WERI-Rb-1 (cell line): ENCODE measurements at places on chromosomes 13 and 19.

DNA sequence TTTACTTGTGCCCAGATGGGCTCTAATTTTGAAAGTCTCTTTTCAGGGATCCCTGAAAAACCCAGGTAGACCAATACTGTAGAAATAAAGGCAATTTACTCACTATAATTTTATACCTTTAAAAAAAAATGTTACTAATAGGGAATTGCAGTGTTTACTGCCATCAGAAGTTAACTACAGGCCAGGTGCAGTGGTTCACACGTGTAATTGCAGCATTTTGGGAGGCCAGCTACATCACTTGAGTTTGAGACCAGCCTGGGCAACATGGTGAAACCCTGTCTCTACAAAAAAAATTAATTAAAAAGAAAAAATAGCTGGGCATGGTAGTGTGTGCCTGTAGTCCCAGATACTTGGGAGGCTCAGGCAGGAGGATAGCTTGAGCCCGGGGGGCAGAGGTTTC, 10.2 kb downstream of the USP12 start:
- DNase-seq: no peak

- peak; percentile 11 for DNase-seq
These were observed 6.2 kb downstream of the ATP4B start for GRCh38 chr13:113651511-113652403.

- DNase-seq: no peak
These were observed 7.6 kb downstream of the TRAPPC6A start for GRCh38 chr19:45170146-45171106.

DNA sequence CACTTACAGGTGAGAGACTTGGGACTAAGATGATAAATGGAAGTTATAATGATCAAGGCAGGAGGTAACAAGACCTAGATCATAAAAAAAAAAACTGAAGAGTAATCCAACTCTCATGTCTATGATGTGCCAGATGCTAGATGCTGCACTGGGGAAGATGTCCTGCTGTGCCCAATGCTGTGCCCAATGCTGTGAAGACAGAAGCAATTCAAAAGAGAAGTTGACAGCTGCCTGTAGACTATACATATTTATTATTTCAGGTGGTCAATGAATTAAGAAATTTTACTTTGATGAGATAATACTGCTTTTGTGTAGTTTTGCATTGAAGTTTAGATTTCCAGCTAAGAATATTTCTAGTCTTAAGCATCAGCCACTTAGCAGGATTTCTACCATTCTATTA, 21.5 kb downstream of the VWA8 start:
- DNase-seq: no peak

DNA sequence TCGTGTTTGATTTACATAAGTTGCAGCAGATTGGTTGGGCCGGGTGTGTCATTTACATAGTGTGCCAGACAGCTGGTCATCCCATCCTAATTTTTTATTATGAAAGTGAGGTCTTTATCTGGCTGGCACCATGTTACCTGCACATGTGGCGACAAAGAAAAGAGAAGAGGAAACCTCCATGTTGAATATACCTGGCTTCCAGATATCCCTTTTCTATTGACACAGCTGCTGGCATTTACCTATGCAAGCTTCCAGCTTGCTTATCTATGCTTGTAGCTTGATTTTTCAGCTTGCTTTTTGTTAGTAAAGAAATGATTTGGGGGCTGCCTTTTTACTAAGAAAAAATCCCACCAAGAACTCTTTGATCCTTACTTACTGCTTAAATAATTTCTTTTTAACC, 681.3 kb upstream of the SLITRK1 start:
- DNase-seq: no peak

DNA sequence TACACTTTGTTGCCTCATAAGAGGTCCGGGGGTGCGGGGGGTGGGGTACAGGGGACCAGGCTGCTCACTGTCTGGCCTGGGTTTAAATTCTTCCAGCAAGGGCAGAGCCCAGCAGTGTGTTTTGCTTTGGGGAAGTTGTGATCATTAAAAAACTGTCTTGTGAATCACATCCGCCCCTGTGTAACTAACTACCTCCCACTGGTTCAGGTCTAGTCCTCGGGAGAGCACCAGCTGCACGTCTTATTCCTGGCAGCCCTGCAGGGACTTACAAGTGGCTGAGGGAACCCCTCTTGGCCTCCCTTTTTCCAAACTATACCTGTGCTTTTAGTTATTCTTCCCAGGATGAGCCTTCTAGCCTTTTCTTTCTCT, 127.5 kb downstream of the SIPA1L3 start:
- DNase-seq: no peak

DNA sequence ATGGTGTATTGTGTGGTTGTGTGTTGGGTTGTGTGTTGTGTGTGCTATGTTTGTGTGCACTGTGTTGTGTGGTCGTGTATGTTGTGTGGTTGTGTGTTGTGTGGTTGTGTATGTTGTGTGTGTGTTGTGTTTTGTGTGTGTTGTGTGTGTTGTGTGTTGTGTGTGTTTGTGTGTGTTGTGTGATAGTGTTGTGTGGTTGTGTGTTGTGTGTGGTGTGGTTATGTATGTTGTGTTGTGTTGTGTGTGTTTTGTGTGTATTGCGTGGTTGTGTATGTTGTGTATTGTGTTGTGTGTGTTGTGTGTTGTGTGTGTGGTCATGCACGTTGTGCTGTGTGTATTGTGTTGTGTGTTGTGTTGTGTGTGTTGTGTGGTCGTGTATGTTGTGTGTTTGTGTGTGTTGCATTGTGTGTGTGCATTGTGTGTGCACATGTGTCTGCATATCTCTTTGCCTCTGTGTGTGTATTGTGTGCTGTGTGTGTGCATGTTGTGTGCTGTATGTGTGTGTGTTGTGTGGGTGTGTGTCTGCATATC, 2.9 kb downstream of the C3 start:
- DNase-seq: no peak
